ENCODE measurements at places on chromosomes 3 and 15.

GRCh38 chr3:25662736-25663320 is 1.9 kb downstream of the TOP2B start:
- no peak for DNase-seq

GRCh38 chr3:66463054-66463631 is 37.7 kb downstream of the LRIG1 start:
- DNase-seq: no peak

DNA sequence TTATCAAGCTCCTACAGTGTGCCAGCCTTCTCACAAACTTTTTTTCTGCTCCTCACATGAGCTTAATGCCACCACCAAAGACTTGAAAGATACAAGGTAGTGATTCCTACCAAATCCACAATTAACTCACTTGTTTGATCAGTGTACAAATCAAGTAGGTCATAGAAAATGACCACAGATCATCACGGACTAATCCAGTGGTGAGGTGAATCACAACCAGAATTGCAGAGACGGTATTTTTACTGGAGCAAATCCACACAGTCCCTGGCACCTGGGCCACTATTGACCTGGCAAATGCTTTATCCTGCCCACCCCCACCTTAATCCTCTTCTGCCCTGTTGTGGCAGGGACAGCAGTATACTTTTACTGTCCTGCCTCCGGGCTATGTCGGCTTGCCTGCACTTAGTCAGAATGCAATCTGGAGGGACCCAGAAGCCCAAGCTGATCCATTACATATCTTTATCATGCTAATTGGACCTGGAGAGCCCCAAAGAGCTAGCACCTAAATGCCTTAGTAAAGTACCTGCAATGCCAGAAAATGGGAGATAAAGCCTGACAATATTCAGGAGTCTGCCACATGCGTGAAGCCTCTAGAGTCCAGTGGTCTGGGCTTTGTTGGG is 83.9 kb upstream of the CDV3 start:
- no peak for DNase-seq

GRCh38 chr3:156834435-156834834 is 8.3 kb downstream of the LEKR1 start:
- no peak for DNase-seq

GRCh38 chr3:135216659-135217058 is 421.6 kb downstream of the EPHB1 start:
- no peak for DNase-seq

Measured in Peyer's patch (tissue), 4 donors.